ENCODE measurements at places on chromosomes 2 and 18.

DNA sequence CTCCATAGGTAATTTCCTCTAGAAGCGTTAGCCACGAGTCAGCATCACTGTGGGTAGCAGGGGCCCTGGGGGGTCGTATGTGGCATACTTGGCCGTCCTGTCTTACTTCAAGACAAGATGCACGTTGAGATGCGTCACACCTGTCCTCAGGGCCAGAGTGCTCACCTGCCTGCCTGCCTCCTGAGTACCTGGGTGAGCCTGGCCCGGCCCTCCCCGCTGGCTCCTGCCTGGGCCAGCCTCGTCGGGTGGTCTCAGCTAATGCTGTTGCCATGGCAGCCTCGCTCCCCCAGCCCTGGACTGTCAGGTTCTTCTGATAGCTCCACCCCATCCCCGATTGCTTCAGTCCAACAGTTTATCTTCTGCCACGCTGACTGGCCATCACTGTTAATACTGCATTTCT lies 232.4 kb downstream of the GBX2 start:
- DNase-seq: no peak

- no peak for DNase-seq
These were observed 96.3 kb upstream of the B3GNT2 start for GRCh38 chr2:62099523-62100175.

GRCh38 chr2:30488012-30488659 lies 41.1 kb downstream of the LCLAT1 start:
- DNase-seq: no peak

- DNase-seq: no peak
These were observed 66.5 kb downstream of the GLI2 start for GRCh38 chr2:120802158-120802557.

- no peak for DNase-seq
These were observed 67.3 kb upstream of the CSRNP3 start for GRCh38 chr2:165402162-165402561.

GRCh38 chr2:133484784-133485183 lies 83.5 kb downstream of the NCKAP5 start:
- DNase-seq: no peak

- no peak for DNase-seq
These were observed 12.6 kb upstream of the KCNG2 start for GRCh38 chr18:79784965-79785770.

Measured in tibial nerve (tissue), 4 donors.